ENCODE measurements at places on chromosomes 5 and 9.

- no peak for DNase-seq
Observed at GRCh38 chr9:91567642-91568274, 144.1 kb upstream of the NFIL3 start.

GRCh38 chr5:112960863-112961504, 15.6 kb upstream of the DCP2 start:
- DNase-seq: no peak

- no peak for DNase-seq
Observed at GRCh38 chr5:159452480-159453167, 122.3 kb upstream of the IL12B start.

GRCh38 chr9:129441852-129442251, 179.0 kb downstream of the C9orf50 start:
- no peak for DNase-seq

GRCh38 chr5:140181002-140181483, 6.1 kb downstream of the CYSTM1 start:
- DNase-seq: no peak

DNA sequence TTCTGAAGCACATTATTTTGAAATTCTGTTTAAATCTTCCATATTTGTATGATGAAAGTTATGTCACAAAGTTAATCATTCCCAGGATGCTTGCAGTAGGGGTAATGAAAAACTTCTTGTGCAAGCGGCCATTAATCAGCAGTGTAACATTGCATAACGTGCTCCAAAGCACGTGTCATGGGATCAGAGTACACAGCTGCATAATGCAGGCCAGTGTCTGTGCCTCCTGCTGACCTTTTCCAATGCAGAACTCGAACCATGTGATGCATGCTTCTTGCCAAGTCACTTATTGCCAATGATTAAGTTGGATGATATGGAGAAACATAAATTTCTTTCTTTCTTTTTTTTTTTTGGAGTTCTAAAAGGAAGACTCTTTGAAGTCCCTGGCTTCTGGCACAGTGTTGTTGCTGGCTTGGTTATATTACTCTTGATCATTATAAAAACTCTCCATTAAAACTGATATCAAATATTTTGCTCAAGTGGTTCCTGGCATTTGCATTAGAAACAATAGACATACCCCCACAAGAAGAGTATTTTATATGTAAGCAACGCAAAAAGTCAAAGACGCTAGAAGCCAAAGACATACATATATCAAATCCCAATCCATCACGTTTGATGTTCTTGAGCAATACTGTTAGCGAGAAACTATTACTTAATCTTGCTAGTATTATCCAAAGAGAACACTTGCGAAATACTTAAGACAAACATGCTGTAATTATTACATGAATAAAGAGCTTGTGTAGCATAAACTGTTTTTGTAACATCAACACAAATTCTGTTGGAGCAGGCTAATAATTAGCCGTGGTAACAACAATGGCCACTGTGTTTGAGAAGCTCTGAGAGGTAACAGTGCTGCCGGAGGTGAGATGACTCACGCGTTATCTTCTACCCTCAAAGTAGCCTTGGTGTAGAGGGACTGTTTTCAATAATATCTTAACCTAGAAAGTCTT, 164.2 kb downstream of the AUH start:
- DNase-seq: no peak

DNA sequence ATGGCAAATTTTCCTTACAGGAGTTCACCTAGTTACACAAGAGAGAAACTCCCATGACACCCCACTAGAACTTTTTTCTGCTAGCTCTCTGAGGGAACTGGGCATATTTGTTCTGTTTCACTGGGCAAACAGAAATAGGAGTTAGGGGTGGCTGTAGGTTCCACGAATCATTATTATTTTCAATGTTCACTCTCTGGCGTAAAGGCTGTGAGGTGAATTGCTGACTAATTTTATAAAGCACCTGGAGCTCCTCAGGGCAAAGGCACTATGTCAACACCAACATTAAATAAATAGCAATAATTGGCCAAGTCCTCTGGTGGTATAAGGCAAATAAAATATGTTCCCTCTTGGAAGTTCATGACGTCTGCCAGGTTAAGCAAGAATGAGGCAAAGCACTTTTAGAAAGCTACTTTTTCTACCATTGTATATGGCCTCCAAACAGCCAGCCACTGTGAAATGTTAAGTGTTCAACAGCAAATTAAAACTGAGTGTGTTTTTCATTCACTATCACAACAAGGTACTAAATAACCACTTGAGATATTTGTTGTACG, 344.6 kb downstream of the PDE4D start:
- no peak for DNase-seq

DNA sequence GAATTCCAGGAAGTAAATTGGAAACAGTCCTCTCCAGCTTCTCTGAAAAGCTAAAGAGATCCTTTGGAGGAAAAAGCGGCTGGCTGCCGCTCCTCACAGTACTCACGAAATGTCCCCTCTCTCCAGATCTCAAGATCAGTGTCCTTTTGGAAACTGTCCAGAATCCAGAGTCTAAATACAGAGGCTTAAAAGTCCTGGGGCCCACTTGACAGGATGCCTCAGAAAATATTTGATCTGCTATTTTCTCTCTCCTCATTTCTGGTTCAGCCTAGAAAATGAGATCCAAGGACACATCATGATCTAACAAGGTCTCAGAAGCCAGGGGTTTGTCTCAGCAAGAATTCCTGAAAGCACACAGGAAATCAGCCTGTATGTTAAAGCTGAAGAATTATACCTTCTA, 7.2 kb downstream of the C1QTNF2 start:
- DNase-seq: no peak

DNA sequence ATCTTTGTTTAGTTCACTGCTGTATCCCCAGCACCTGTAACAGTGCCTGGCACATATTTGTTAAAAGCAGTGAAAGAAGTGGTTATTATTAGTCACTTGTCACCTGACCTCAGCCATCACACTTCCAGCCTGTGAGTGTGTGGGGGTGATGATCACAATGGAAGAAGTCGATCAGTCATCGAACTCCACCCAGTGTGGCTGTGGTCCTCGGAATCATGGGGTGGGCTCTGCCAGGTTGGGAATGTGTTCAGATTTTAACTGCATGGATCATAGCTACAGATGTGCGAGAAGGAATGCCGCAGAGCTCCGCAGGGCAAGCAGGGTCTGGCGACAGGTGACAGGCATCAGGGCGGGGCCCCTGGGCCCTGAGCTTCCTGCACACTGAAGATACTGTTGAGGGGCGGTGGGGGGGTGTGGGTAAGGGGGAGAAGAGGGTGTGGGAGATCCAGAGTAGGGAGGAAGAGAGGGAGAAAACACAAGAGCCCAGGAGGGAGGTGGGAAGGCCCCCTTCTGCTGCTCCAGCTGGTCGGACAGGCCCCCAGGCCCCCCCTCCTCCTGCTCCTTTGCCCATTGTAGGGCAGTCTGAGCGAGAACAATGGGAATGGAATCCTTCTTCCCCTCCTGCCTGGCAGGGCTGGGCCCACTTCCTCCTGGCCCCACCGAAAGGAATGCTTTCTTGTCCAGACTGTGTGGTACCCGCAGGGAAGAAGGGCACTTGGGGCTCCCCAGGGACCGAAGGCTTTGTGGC, 89.6 kb downstream of the SPRY4 start:
- no peak for DNase-seq

GRCh38 chr9:133139246-133140173, 18.5 kb upstream of the RALGDS start:
- no peak for DNase-seq
